B cell (primary cell): ENCODE measurements at places on chromosomes 5 and 9.

DNA sequence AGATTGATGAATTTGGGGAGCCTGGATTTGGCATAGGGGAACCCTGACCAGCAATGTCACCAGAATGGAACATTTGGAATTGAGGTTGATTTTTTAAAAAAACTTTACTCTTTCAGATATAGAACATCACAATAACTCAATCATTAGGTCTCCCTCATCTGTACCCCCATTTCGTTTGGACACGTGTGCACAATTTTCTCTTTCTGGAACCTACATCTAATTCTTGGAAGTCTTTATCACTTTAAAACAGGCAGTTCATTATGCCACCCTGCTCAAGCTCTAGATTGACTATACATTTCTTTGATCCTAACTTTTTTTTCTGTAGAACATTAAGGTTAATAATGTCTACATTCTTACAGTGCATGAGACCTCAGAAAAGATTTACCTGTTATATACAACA is 3.7 kb upstream of the SSBP2 start:
- H3K27ac ChIP-seq = no peak overlapping the region
- no peaks in the 10 kb centered on the region for H3K27me3 ChIP-seq
- H3K36me3 ChIP-seq = no peaks in the 10 kb centered on the region
- DNase-seq = no peak

- H3K27ac ChIP-seq = no peak overlapping the region
- no peak overlapping the region for H3K4me3 ChIP-seq
- no peaks in the 10 kb centered on the region for H3K36me3 ChIP-seq
- DNase-seq = no peak
These were observed 108.2 kb downstream of the TTLL11 start for GRCh38 chr9:121984726-121985402.

- peak; percentile 53 for DNase-seq
- H3K4me1 ChIP-seq = peaks cover 11% of the 10 kb centered on the region
- H3K4me3 ChIP-seq = no peak overlapping the region
- peak overlapping the region; percentile 84 for H3K27ac ChIP-seq
- no peaks in the 10 kb centered on the region for H3K27me3 ChIP-seq
These were observed 278.0 kb downstream of the CETN3 start for GRCh38 chr5:90131383-90132133.

DNA sequence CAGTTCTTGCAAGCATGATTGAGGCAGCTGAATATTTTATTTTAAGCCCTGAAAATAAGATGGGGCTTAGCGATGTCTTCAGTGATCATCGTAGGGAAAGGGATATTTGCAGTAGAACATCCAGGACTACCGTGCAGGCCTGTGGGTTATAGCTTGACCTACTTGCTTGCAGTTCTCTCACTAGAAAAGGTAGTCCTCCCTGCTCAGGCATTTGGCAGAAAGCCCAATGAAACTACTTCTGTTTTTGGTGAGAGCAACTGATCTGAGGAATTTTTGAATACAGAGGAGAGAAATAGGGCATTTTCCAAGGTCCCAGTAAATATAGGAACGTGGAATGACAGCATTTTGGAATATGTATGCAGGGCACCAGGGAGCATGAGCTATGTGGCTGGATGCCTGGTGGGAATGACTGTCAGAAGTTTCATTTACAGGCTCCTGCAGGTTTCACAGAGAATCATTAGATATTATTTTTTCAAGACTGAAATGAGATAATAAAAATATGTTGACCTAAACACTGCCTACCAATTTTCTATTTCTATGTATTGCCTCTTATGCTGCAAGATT is 417.9 kb upstream of the ACTBL2 start:
- no peak for DNase-seq
- no peak overlapping the region for H3K4me3 ChIP-seq
- H3K27me3 ChIP-seq = no peaks in the 10 kb centered on the region
- no peak overlapping the region for H3K27ac ChIP-seq
- H3K36me3 ChIP-seq = no peaks in the 10 kb centered on the region
- H3K4me1 ChIP-seq = no peaks in the 10 kb centered on the region

DNA sequence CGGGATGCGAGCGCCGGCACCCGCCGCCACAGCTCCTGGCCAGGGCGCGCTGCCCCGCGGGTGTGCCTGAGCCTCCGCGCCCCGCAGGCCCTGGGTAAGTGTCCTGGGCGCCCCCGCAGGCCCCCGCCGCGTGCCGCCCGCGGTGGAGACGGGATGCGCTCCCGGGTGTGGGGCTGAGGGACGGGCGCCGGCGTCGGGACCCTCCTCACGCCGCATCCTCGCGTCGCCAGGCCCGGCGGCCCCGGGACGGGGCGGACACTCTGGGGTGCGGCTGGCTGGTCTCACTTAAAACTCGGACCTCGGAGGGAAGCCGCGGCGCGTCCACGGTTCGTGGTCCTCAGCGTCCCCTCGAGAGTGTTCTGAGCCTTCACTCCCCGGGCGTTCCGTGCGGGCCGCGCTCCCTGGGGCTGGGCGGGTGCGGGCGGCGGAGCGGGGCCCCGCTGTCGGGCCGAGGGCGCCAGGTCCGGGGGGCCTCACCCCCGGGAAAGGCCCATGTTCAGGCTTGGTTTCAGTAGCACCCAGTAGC is 275 bp downstream of the AHRR start:
- peaks cover 24% of the 10 kb centered on the region for H3K27me3 ChIP-seq
- no peak overlapping the region for H3K4me3 ChIP-seq
- no peak overlapping the region for H3K27ac ChIP-seq
- DNase-seq = no peak
